AG10803 (cell line): ENCODE measurements at places on chromosomes 1 and 21.

- no peak for DNase-seq
Measured at GRCh38 chr1:35361638-35362037, 93.1 kb downstream of the ZMYM4 start.

GRCh38 chr21:27425172-27425571 lies 458.3 kb upstream of the ADAMTS5 start:
- no peak for DNase-seq

DNA sequence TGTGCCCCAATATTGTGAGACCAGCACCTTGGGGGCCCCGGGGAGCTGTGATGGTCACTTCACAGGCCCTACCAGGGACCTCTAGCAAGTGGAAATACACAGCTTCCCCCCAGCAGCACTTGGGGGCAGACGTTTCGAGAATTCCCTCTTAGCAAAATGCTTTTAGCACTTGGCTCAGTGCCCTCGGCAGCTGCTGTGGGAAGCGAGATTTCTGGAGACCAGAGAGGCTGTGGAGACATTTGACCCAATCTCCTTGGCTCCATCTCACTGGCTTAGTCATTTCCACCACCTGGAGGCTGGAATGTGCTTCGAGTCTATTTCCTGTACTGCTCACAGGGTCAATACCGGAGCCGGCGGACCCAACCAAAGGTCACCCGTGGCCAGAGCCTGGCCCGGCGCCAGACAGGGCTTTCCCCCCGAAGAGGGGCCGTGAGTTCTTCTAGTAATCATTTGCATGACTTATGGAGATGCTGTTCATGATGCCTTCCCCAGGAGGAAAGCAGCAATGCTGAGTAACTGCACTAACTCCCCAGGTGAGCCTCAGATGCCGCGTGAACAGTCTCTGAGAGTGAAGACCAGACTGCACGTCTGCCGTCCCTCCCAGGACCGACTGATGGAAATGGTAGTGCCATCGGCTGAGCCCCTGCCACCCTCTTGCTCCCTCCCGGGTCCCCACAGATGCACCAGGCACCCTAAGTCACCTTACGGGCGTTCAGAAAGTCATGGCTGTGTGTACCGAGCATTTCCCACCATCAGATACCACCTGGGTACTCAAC lies 4.4 kb upstream of the C2CD2 start:
- peak; percentile 90 for DNase-seq

DNA sequence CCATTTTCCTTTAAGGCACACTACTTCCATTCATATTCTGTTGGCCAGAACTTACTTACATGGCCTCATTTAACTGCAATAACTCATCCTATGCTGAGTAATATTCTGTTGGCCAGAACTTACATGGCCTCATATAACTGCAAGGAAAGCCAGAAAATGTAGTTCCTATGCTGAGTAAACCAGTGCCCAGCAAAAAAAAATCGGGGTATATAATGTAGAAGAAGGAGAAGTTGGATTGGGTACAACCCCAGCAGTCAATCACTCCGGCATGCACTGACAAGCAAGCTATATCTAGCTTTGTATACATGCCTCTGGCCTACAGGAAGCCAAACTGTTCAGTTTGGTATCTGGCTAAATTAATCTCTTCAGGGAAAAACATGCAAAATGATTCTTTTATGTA lies 39.4 kb upstream of the PPIH start:
- DNase-seq: no peak

- DNase-seq: peak; percentile 50
Measured at GRCh38 chr1:26730695-26731094, 34.9 kb downstream of the ARID1A start.

- DNase-seq: peak; percentile 41
Measured at GRCh38 chr1:183101841-183102276, 78.6 kb downstream of the LAMC1 start.

DNA sequence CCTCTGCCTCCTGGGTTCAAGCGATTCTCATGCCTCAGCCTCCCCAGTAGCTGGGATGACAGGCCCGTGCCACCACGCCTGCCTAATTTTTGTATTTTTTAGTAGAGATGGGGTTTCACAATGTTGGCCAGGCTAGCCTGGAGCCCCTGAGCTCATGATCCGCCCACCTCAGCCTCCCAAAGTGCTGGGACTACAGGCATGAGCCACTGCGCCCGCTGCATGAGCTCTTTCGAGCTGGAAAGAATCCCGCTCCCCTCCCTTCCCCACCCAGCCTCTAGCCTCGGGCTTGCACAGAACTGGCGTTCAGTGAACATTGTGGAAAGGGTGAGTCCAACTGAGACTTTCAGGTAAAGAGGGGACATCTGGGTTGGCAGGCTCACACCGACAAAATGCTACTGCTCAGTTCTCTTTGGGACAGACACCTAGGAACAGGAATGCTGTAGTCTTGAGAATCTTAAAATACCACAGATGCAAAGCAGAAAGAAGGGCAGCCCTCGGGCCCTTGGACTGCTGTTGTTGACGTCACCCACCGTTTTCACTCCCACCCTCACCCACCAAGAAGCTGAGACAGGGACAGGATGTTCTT lies 9.7 kb upstream of the GNG4 start:
- no peak for DNase-seq

- DNase-seq: no peak
Measured at GRCh38 chr1:118123116-118123839, 61.8 kb downstream of the SPAG17 start.

GRCh38 chr21:34630536-34631143 lies 15.7 kb upstream of the RCAN1 start:
- DNase-seq: peak; percentile 53

GRCh38 chr1:206497363-206497762 lies 10.0 kb upstream of the RASSF5 start:
- DNase-seq: no peak

GRCh38 chr21:31383770-31384169 lies 39.7 kb upstream of the TIAM1 start:
- DNase-seq: no peak

GRCh38 chr21:38787461-38788274 lies 18.1 kb upstream of the ETS2 start:
- DNase-seq: peak; percentile 31

DNA sequence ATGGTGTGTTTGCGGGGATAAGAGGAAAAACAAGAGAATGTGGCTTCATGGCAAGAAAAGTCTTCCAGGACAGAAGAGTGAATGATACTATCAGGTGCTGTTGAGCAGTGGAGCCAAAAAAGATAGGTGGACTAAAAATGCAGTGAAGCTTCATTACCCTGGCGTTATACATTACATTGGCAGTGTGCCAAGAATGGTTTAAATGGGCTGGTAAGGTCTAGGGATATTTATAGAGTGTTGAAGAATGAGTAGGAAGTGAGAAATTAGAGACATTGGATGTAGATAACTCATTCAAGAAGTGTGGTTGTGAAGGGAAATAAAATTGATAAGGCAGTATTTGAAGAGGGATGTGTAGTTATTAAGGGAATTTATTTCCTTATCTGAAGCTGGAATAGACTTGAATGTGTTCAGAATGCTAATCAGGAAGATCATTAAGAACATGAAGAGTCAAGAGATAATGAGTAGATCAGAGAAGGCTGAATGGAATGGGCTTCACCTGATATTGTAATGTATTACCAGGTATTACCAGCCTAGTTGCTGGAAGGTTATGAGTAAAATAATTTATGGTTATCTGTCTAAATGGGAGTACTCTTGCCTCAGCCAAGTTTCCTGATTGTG lies 72.7 kb downstream of the MAST2 start:
- no peak for DNase-seq

DNA sequence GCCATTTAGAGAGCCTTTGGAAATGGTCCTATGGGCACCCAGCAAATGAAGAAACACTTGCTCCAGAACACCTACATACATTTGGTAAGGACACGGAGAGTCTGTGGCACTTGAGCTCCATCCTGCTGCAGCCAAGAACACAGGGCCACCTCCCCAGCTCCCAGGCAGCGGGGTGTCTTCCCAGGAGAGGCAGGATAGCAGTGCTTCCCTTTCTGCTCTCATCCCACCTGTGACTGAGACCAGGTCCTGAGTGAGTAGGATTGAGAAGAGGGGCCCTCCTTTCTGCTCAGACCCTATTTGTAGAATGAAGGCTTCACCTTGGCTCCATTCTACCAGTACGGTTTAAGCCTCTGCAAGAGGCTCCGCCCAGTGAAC lies 4.1 kb downstream of the C1orf174 start:
- DNase-seq: no peak

- DNase-seq: no peak
Measured at GRCh38 chr1:55088413-55088812, 49.1 kb downstream of the PCSK9 start.

DNA sequence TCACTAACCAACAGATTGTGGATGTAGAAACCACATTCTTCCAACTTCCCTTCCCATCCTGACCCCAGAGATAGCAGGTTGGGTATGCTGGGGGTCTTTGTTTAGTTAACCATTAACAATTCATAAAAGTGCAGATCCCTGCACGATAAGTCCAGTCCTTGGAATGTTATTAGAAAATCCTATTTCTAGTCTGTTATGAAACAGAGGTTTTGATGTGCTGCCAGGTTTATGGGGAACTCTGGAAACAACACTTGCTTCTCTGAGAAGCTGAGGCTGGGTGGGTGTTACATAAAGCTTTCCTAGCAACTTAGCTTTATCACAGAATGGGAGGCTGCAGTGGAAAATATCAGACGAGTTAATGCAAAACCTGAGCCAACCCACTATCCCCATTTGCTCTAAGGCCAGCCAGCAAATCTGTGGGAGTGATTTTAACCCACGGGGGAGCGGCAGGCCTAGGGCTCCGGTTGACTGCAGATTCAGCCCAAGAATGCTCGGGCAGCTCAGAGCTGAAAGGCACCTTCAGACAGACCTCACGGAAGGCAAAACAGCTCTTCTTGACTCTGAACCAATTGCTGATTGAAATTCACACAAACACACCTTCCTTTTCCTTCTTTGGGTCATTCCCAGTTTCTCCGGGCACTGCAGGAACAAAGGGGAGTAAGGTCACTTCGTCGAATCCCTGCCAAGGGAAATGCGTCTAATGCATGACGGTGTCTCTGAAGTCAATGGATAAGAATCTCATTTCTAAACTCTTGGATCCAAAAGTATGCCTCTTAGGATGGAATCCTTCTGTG lies 111.7 kb upstream of the IRF2BP2 start:
- peak; percentile 97 for DNase-seq

- no peak for DNase-seq
Measured at GRCh38 chr1:38287547-38287946, 241.0 kb upstream of the POU3F1 start.

DNA sequence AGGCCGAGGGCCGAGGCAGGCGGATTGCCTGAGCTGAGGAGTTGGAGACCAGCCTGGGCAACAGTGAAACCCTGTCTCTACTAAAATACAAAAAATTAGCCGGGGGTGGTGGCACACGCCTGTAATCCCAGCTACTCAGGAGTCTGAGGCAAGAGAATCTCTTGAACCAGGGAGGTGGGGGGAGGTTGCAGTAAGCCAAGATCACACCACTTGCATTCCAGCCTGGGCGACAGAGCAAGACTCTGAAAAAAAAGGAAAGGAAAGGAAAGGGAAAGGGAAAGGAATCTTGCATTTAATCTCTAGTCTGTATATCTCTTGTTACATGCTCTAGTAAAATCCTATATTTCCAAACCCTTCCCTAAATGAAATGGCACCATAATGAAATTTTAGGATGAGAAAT lies 328.3 kb upstream of the ADGRL2 start:
- no peak for DNase-seq

- DNase-seq: no peak
Measured at GRCh38 chr1:30185809-30186208, 537.6 kb downstream of the MATN1 start.

DNA sequence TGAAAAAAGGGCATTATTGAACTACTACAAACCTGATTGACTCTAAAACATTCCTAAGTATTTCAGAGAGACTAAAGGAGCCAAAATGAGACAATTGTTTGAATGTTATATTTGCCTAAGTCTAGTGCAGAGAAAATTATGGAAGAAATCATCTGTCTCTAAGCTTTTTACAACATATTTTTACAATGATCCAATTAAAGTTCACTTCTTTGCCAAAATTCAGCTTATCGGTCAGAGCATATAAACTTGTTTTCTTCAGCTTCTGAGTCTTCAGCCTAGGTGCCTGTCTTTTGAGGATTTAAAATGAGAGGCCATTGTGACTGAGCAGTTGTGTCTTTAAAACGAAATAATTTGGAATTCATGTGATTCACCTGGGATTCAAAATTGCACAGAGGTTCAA lies 181.2 kb upstream of the SGIP1 start:
- DNase-seq: peak; percentile 44
